ENCODE measurements at places on chromosomes 1 and 21.

- DNase-seq, result no peak
These were observed 94.5 kb downstream of the PTPRU start for GRCh38 chr1:29330856-29331255.

GRCh38 chr1:63322114-63322943 is at the start of gene FOXD3:
Gene FOXD3, plus strand, starts transcription at chr1:63322567. Its CDS starts 492 bp downstream, at chr1:63323059.
- DNase-seq, result no peak

DNA sequence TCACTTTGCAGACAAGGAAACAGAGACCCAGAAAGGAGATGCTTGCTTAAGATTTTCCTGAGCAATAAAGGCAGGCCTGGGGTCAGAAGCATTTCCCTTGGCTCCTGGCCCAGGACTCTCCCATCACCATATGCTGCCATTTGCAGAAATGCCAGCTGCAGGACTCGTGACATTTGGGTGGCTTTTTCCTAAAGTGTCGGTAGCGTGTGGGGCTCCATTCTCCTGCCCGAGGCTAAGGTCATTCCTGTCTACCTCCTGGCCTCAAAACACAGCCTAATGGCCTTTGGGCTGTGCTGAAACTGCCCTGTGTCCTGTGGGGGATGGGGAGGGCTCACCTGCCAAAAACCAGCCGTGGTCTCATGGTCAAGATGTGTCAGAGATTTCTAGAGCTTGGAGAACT is 216.1 kb upstream of the EDN2 start:
- DNase-seq, result no peak

DNA sequence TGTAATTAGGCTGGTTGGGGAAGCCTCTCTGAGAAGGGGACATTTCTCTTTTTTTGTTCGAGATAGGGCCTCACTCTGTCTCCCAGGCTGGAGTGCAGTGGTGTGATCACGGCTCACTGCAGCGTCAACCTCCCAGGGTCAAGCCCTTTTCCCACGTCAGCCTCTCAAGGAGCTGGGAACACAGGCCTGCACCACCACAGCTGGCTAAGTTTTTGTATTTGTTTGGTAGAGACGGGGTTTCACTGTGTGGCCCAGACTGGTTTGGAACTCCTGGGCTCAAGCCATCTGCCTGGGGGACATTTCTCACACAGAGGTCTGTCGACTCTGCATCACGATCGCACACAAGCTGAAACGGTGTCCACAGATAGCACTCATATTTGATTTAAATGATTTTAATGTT is 39.7 kb downstream of the HUNK start:
- no peak for DNase-seq

GRCh38 chr1:213883618-213884017 is 104.2 kb upstream of the PROX1 start:
- DNase-seq, result no peak
